Transverse colon (tissue), 4 donors: ENCODE measurements at places on chromosomes 6 and 20. TPM values are rescaled to one million over a fixed set of nuclear protein-coding genes. Genes with fewer than 3 reads are reported as not detected.

GRCh38 chr6:25088513-25088912, 152.8 kb upstream of the RIPOR2 start:
- no peak for DNase-seq

DNA sequence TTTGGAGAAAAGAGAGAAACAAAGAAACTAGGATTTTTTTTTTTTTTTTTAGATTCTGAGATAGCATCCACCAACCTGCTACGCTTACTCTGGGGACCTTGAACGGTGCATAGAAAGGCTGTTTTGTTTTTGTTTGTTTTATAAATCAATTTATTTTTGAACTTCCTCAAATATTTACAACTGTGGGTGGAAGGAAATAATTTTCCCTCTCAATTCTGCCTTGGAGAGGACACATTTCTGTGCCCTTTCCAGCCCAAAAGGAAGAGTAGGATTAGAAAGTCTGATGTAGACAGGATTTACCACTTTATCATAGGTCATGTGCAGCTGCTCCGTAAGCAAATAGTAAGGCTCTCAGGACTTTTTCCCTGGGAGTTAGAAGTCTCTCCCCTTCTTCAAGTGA, 190.5 kb downstream of the NKAIN2 start:
- DNase-seq: no peak

- DNase-seq: no peak
Measured at GRCh38 chr6:79812195-79812594, 135.2 kb downstream of the ELOVL4 start.

DNA sequence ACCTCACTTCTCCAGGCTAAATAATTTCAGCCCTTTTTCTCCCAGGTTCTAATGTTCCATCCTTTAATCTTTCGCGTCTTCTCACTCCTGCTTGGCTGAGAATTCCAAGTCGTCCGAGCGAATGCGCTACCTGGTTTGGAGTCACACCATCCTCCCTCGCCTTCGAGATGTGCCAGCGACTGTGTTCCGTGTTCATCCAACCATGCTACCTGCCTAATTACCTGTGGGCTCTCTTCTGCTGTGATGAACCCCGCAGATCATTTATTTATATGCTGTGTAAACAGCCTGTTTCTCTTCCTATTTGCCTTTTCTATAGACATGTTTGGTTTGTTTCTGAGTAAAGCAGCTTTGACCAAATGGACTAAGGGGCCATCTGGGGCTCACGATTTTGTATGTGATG, 83.5 kb upstream of the TMEM181 start:
- no peak for DNase-seq

GRCh38 chr6:15308435-15309213, 62.8 kb downstream of the JARID2 start:
- DNase-seq: no peak

DNA sequence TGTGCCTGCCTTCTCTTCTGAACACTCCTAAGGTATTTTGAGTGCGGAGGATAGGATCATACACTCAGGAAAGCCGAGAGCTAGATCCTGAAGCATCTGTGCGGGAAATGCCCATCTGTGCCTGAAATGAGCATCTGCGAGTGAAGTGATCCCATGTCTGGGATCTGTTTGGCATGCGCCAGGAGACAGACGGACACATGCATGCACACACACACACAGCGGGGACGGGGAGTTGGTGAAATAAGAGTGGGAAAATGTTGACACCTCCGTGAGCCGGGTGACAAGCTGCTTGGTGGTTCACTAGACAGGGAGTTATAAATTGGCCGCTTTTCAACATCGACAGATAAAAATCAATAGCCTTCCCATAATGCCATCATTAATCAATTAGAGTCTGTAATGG, 13.8 kb downstream of the SYNJ2 start:
- DNase-seq: no peak

- DNase-seq: no peak
Measured at GRCh38 chr6:158624684-158625682, 19.6 kb downstream of the DYNLT1 start.

- DNase-seq: no peak
Measured at GRCh38 chr6:144234935-144235334, 50.2 kb upstream of the UTRN start.

DNA sequence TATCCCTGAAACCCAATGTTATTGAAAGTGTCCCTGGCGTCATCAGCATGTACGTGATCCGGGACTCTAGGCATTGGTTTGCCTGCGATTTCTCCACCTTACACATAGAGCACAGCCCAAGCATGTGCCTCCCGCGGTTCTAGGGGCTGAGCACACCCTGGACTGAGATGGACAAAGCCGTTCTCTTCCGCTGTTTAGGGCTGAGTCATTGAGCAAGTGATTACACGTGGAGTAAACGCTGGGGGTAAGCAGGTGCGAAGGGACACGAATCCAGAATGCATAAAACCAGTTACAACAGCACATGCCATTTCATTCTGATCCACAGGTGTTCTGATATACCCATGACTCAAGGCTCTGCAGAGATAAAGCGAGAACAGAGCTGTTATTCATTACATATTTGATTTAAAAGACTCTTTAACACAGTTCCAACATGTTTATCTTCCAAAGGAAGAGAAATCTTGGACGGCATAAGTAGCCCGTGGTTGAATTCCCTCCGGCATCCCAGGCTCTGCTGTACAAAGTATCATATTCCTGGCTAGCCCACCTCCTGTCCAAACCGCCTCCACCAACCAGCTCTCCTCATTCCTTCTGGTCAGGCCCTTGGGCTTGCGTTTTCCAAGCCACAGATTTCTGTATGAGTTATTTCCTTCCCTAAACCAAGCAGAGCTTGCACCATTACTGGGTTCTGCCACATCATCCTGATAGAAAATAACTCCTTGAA, 36.1 kb upstream of the THBS2 start:
- no peak for DNase-seq

Gene ARMH2
- total RNA-seq: not detected

Gene FNDC1
- total RNA-seq: 14.2 TPM

Gene MTFR2
- total RNA-seq: 0.68 TPM

Gene KIFC1
- 2.6 TPM for total RNA-seq

Gene ARMC2
- 2.4 TPM for total RNA-seq

Gene OPN5
- not detected for total RNA-seq
